NCI-H510A treated with DMSO at 0.1 percent for 48 hours (cell line): ENCODE measurements at places on chromosomes 4 and X.
A peak's percentile ranks its signal among the peaks of the same experiment; 100 is the strongest.

DNA sequence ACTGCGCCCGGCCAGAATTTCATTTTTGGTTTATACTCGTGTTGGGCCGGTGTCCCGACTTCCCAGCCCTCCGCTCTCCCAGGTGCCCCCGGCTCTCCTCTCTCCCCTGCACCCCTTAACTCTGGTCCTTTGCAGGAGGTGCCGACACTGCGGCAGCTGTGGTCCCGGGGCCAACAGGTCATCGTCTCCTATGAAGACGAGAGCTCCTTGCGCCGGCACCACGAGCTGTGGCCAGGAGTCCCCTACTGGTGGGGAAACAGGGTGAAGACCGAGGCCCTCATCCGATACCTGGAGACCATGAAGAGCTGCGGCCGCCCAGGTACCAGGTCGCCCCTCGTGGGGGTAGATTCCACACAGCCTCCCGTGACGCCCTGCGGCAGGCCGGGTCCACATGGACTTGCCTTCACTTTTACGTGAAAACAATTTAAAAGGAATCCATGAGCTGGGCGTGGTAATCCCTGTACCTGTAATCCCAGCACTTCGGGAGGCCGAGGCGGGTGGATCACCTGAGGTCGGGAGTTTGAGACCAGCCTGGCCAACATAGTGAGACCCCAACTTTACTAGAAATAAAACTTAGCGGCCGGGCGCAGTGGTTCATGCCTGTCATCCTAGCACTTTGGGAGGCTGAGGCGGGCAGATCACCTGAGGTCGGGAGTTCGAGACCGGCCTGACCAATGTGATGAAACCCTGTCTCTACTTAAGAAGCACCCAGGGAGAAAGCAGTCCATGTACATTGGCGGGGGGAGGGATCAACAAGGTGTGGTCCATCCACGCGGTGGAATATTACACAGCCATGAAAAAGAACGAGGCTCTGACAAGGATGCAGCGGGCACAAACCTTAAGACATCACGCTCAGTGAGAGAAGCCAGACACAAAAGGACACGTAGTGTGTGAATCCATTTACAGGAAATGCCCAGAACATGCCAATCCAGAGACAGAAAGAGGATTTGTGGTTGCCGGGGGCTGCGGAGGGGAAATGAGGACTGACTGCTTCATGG is 12.0 kb downstream of the PLCXD1 start:
- DNase-seq: no peak

GRCh38 chr4:64857815-64858214 is 448.6 kb upstream of the TECRL start:
- DNase-seq: no peak

DNA sequence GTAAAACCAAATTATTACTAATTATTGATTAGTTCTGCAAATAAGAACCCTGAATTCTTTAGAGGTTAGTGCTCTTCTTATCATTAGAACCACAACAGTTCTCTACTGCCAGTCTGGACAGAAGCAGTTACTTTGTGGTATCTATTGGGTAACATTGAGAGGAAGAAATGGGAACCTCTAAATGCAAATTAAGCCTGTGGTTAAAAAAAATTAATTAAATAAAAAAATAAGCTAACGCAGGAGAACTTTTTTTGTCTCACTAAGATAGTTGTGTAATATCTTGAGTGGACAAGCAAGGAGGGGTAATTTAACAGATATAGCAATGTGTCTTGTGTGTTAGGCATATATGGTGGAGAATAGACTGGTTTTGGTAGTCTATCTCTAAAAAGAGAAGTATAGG is 32.9 kb upstream of the TET2 start:
- DNase-seq: no peak

GRCh38 chr4:65482410-65482809 is 187.9 kb downstream of the EPHA5 start:
- no peak for DNase-seq

DNA sequence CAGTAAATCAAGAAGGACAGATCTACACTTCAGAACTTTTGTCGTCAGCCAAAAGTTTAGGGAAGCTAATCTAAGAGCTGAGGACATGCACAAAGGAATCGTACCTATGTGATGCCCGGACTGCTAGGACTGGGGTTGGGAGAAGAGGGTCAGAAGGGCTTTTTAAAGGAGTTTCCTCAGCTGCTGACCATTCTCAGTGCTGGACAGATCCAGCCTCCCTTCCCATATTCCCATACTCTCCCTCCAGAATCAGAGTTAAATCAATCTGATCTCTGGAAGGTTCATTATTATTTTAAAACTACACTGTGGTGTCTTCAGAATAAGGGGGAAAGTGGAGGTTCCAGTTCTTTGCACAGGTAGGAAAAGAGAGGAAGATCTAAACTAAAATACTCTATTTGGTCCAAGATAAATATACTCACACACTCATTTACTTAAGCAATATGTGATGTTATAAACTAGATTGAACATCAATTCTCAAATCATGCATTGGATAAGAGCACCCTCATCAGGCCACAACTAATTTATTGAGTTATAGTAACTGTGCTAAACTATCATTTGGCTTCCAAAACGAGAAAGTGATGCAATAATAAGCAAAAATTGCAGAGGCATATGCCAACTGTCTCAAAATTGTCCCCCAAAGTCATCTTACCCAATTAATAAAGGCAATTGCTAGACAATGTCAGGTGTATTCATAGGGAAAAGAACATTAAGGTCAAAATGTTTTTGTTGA is 124.7 kb downstream of the HNRNPD start:
- DNase-seq: no peak

DNA sequence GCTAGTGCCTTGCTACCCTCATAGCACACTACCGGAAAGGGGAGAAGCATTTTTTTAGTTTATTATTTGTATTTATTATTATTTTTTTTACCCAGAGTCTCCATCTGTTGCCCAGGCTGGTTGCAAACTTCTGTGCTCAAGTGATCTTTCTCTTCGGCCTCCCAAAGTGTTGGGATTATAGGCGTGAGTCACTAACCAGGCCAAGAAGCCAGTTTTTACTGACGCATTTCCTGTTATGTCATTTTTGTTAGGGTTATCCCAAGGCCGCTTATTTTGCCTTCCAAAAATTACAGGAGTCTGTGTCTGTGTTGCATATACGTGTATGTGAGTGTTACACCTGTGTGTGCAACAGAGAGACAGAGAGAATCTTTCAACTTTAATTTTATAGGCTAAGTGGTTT is 404.5 kb downstream of the GBA3 start:
- no peak for DNase-seq

DNA sequence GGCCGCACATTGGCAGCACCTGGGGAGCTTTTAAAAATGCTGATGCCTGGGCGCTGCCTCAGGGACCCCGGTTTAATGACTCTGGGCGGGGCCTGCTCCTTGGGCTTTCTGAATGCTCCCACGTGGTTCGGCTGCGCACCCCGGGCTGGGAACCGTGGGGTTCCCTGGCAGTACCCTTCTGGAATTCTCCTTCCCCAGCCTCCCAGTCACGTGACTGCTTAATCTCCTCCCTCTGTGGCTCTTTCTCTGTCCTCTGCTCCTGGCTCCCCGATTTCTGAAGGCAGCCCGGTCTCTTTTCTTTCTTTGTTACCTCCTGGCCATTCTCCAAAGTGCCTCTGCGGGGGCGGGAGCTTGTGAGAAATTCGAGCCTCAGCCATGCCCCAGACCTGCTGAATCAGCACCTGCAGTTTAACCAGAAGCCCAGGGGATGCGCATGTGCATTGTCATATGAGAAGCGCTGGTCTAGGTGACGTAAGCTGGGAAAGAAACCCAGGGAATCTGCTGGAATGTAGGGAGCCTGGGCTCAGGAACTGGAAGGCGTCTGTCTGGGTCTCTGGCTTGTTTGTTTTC is 16.6 kb downstream of the CLCN4 start:
- DNase-seq: peak; percentile 50

GRCh38 chrX:129661369-129661768 is 6.6 kb upstream of the APLN start:
- DNase-seq: no peak

DNA sequence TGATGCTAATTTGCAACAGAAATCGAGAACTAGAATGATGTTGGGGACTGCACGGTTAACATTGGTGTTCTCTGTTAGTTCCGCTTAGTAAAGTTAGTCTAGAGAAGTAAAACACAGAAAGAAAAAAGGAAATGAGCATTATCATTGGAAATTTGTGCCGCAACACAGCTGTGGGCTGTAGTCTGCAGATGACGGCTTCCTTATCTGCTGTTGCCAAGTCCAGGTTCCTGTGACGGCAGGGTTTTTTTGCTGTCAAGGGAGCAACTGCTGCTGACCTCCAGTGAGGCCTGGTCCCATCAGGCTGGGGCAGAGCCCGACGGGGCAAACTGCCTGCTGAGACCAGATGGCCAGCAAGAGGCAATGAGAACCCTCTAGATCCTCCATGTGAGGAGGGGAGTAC is 38.9 kb upstream of the PHEX start:
- DNase-seq: no peak

GRCh38 chr4:76757418-76757939 is 140.5 kb downstream of the SOWAHB start:
- no peak for DNase-seq

- no peak for DNase-seq
Measured at GRCh38 chr4:56283375-56283774, 103.9 kb downstream of the AASDH start.

GRCh38 chr4:108166038-108166437 is 2.7 kb downstream of the LEF1 start:
- no peak for DNase-seq

GRCh38 chr4:175671491-175671934 is 140.6 kb downstream of the GPM6A start:
- DNase-seq: no peak

DNA sequence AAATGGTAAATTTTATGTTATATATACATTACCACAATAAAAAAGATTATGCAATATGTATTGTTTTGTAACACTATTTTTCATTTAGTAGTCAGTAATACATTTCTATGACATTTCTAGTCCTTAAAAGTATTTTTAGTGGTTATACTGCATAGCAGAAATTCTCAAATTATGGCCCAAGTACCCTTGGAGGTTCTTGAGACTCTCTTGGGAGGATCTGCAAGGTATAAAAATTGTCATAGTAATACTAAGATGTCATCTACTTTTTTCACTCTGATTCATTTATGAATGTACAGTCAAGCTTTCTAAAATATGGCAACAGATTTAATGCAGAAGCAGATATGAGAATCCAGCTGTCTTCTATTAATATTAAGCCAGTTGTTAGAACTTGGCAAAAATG is 138.6 kb upstream of the NAP1L5 start:
- no peak for DNase-seq

DNA sequence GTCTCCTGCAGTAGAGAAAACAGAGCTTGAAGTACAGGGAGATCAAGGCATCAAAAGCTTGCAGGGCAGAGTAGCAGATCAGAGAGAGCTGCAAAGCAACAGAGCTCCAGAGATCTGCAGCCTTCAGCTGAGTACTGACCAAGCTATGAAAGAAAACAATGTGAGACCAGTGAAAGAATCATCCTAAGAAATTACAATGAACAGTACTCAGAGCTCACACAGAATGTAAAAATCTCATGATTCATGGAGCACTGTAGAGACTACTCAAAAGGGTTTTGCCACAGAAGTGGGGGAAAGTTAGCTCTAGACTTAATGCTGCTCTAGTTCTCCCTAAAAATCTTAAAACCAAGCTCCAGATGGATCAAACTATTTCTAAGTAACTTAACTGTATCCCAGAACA is 80.0 kb upstream of the MAB21L2 start:
- DNase-seq: no peak

GRCh38 chr4:970854-971520 is 2.4 kb downstream of the DGKQ start:
- no peak for DNase-seq

GRCh38 chr4:186039697-186040096 is 29.3 kb upstream of the TLR3 start:
- DNase-seq: peak; percentile 34

- peak; percentile 77 for DNase-seq
Measured at GRCh38 chrX:39755143-39756032, 342.4 kb downstream of the BCOR start.

GRCh38 chrX:107978707-107979307 is 3.4 kb downstream of the TEX13B start:
- DNase-seq: no peak

DNA sequence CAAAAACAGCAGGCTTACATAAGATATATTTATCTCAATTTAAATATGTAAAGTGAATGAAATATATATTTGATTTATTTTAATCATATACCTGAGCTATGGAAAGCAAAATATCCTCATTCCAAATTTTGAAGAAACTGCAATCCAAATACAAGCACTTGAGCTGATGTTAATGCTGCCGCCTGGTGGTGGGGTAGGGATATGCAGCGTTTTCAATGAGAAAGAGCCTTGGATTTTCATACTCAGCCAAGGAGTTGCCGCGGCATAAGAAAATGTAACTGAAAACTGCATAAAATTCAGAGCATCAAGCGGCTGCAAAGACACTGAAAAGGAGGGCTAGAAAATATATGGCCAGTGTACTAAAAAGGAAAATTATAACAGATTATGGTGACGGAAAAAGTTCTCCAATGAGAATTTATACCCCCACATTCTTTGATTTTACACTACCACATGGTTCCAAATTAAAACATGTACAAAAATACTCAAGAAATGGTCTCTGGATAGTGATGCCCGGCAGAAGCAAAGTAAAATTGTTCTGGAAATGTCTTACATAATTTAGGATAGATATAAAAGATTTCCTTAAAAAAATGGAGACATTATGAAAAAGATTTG is 660.3 kb upstream of the PITX2 start:
- peak; percentile 9 for DNase-seq

GRCh38 chr4:15901007-15901406 is 37.5 kb downstream of the FGFBP1 start:
- no peak for DNase-seq

- DNase-seq: no peak
Measured at GRCh38 chr4:157521906-157522305, 301.4 kb downstream of the GRIA2 start.

- DNase-seq: no peak
Measured at GRCh38 chr4:155966731-155967395, 13.2 kb upstream of the CTSO start.

- DNase-seq: no peak
Measured at GRCh38 chr4:87851953-87852352, 19.2 kb downstream of the MEPE start.

DNA sequence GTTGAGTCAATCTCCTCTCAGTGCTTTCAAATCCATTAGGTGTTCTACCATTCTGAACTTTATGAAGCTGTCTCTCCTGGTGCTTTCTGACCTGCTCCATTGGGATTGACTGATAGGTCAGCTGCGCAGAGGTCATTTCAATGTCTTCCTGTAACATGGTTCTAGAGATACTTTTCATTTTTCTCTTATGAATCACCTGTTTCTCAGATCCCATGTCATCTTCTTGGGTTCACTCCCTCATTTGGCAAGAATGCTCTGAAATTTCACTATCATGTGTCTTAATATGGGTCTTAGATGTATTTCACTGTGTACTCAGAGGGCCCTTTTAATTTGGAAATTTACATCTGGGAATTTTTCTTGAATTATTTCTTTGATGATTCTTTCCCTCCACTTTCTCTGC is 13.8 kb upstream of the PGM2 start:
- DNase-seq: no peak

GRCh38 chr4:140633124-140633523 is 64.4 kb upstream of the UCP1 start:
- no peak for DNase-seq

- no peak for DNase-seq
Measured at GRCh38 chrX:119503484-119503861, 35.2 kb downstream of the SLC25A5 start.
